ENCODE measurements at places on chromosomes 6 and 20. TPM values are rescaled to one million over a fixed set of nuclear protein-coding genes. Genes with fewer than 3 reads are reported as not detected.

HLA-DRB1 gene
- total RNA-seq = 197 TPM

DNA sequence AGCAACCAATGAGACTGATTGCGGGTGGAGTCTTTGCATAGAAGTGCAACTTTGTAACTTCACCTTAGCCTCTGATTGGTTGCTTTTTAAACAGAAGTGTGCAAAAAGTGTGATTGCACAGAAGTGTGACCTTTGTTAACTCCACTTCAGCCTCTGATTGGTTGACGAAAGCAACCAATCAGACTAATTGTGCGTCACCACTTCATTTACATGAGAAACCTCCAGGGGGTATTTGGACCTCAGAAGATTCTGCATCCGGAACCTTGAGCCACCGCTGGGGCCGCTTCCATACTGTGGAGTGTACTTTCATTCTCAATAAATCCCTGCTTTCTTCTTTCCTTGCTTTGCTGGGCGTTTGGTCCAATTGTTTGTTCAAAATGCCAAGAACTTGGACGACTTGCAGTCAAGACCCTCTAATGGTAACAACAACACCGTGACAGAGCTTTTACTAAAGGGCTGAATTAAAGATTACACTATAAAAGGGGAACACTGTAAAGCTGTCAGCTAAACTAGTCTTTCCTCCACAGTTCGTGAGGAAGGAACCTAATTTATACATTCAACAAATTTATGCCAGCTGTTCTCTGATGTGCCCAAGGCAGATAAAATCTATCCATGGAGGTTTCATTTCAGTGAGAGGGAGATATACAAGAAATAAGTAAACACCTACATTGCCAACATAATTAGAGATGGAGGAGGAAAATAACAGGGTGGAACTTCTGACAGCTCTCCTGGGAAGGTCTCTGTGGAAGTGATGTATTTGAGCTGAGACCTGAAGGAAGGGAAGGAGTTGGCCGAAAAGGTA is 1.4 kb upstream of the HECA start:
- no peak for DNase-seq

GRCh38 chr6:161003336-161003735 is 11.8 kb downstream of the MAP3K4 start:
- DNase-seq = no peak

GRCh38 chr6:130322673-130323268 is 43.0 kb upstream of the TMEM200A start:
- peak; percentile 33 for DNase-seq

PROKR2 gene
- not detected for total RNA-seq

FABP7 gene
- not detected for total RNA-seq

TXLNB gene
- total RNA-seq = 2.1 TPM

DNA sequence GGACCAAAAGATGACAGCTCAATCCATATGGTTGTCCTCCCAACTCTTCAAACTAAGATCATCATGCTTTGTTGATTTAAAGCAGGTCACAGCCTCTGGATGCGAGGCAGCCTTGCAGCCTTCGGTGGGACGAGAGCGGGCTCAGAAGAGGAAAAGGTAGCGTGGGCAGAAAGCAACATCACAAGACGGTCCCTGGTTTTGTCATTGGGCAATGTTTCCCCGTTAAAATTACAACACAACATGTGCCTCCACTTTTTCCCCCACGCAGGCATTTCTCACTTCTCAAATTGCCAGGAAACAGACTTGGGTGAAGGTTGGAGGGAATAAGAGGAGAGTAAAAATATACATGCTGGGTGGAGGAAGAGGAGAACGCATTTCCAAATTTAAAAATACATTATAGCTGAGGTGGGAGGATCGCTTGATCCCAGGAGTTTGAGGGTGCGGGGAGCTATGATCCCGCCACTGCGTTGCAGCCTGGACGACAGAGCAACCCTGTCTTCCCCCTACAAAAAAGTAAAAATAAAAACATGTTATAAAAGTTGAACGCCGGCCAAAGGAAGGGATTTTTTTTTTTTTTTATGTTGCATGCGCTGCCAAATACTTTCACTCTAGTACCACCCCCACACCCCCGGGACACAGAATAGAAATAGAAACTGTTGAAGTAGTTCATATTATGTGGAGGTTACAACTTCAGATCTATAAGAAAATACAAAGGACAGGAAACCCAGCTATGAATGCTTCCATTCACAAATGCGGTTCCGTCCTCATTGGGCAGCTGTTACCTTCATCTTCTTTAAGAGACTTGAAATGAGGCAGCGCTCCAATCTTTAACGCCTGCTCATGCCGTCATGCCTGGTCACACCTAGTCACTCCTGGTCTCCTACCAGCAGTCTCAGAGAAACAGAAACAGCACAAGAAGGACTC is 13.9 kb upstream of the NAA20 start:
- peak; percentile 66 for DNase-seq

DNAH8 gene
- total RNA-seq = 0.69 TPM

- no peak for DNase-seq
These were observed 40.6 kb downstream of the BPIFB4 start for GRCh38 chr20:33119725-33120720.

- no peak for DNase-seq
These were observed 249.0 kb upstream of the OPRM1 start for GRCh38 chr6:153790048-153790447.

DNA sequence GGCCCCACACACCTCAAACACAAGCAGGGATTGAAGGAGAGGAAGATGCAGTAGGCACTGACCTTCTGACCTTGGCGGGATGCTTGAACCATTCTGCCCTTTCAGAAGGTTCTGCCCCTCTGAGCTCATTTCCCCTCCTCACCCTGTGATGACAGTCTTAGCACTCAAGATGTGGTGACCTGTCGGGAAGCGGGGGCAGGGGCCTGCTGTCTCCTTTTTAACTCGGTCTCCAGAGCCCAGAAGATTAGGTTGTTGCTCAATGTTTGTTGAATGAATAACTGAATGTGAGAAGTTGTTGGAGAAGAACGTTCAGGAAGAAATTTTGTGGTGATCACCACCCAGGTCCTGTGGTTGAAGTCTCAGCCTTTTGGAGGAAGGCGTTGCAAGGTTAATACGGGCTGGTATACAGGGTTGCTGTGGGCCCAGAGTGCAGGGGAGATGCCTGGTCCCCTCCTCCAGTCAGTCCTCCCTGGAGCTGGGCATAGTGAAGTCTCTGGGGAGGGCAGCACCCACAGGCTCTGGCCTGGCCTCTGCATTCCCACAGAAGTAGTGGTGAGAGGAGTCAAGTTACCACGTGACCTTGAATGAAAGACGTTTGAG is 49.7 kb upstream of the FUCA2 start:
- DNase-seq = no peak

DNA sequence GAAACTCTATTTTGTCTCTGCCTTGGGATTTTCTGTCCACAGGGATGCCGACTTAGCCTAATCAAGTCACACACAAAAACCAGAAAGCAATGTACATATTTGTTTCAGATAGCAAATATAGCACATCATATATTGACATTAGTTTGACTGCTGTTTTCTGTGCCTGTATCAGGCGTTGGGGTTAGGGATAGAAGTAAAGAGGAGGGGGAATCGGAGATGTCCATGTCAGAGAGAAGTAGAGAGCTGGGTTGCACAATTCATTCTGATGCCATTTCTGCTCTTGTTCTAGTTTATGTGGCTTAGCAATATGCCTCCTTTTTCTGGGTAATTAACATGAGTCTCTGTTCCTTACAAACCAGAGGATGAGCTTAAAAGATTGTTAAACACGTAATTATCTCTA is 14.7 kb upstream of the IPCEF1 start:
- DNase-seq = no peak

DNA sequence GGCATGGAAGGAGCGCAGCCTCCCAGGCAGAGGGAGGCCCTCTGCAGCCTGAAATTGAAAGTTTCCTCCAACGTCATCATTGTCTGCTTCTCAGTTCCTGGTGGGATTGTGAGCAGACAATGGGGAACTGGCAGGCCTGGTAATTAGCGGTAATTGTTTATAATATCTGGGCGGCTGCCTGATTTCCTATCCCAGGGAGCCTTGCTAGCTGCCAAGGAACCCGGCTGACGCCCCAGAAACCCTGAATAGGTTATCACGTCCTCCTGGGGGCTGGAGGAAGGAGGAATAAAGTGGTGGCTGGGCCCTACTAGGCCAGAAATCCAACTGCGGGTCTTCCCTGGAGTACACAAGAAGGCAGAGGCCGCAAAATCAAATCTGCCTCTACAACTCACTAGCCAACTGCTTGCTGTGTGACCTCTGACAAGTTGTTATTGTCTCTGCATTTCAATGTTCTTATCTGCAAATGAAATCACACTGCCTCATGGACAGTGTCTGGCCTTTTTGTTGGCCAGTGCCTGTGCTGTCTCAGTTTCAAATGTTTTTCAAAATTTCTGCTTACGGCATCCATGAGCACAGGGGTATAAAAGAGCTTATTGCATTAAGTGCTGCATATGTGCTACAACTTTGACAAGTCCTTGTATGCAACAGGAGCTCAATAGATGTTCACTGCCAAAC is 16.9 kb downstream of the KCNK15 start:
- DNase-seq = no peak

TNFRSF6B gene
- total RNA-seq = not detected

DNA sequence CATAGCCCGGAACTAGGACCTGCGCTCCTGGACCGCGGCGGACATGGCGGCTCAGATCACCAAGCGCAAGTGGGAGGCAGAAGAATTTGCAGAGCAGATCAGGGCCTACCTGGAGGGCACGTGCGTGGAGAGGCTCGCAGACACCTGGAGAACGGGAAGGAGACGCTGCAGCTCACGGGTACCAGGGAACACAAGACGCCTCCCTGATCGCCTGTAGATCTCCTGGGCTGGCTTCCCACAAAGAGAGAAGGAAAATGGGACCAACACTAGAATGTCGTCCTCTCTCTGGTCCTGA is 15.1 kb upstream of the HLA-A start:
- DNase-seq = no peak

CALHM6 gene
- total RNA-seq = not detected

FOXP4 gene
- total RNA-seq = 14.1 TPM

DNA sequence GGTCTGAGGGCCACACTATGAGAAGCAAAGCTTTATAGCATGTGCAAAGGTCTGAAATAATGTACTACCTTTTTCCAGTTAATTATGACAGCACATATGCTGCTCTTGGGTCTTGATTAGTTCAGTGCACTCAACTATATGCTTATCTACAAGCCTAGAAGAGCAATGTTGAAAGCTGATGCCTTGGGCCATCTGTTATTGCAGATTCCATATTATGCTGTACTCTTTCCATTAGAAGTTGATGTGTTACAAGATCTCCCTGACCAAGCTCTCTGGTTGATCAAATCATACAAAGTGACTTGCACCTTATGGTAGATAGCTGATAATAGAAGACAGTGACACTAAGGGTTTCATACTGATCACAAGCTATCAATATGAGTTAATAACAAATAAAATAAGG is 327.3 kb downstream of the FRK start:
- no peak for DNase-seq

DNA sequence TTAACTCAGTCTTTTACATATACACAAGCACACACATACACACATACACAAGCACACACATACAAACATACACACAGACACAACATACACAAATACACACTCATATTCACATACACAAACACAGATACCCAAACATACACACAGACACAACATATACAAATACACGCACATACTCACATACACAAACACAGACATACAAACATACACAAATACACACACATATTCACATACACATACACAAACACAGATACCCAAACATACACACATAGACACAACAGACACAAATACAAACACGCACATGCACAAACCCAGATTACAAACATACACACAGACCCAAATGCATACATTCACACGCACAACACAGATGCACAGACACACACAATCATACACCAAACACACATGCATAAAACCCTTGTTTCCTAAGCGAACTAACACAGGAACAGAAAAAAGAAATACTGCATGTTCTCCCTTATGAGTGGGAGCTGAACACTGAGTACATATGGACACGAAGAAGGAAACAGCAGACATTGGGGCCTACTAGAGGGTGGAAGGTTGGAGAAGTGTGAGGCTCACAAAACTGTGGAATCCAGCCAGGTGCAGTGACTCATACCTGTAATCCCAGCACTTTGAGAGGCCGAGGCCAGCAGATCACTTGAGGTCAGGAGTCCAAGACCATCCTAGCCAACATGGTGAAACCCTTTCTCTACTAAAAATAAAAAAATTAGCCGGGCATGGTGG is 34.2 kb downstream of the PIM1 start:
- peak; percentile 41 for DNase-seq

SLC24A3 gene
- total RNA-seq = 38.9 TPM

- DNase-seq = no peak
These were observed 63.4 kb downstream of the TRAM2 start for GRCh38 chr6:52513464-52513863.

GRCh38 chr6:84061174-84061573 is 27.6 kb downstream of the MRAP2 start:
- DNase-seq = no peak

- DNase-seq = no peak
These were observed 770 bp downstream of the ULBP3 start for GRCh38 chr6:150068151-150068550.

OXT gene
- total RNA-seq = not detected

OPRL1 gene
- not detected for total RNA-seq

DNA sequence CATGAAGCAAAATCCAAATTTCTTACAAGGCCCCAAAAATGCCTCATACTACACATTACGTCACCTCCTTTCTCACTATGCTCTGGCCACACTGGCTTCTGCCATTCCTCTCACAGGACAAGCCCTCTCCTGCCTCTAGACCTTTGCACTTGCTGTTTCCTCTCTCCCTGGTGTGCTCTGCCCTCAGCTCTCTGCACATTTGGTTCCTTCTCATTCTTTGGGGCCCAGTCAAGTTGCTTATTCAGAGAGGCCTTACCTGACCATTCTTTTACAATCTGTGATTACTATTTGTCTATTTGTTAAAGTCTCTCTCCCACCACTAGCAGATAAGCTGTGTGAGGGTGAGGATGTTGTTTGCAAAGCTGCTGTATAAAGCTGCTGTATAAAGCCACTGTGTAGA is 15.4 kb upstream of the GSTA4 start:
- DNase-seq = no peak

ESR1 gene
- 178 TPM for total RNA-seq

DNA sequence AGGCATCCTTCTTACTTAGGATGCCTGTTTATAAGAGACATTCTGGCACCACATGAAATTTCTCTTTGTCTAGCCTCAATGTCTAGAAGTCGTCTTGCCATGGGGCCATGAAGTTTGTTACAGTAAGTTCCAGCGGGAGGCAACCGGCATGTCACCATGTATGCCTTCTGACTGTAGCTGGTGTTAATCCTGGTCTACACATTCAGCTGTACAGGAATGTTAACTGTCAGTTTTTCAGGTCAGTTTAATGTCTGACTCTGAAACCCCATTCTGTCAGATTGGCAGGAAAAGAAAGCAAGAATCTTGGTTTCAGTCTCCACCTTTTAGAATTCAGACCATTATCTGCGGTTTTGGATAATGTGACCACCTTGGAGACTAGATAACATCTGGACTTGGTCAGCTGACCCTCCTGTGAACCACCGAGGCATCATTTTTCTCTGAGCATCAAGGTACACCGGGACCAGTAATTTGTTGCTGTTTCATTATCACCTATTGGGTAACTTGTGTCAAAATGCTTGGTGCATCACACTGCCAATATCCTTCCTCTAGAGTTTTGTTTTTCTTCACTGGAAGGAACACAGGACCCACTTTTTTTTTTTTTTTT is 228.7 kb downstream of the DOK5 start:
- DNase-seq = no peak
